Heart right ventricle (tissue), 16 donors: ENCODE measurements at places on chromosomes 5 and 9.

GRCh38 chr9:105502276-105502675, 54.4 kb downstream of the FSD1L start:
- no peak for DNase-seq

DNA sequence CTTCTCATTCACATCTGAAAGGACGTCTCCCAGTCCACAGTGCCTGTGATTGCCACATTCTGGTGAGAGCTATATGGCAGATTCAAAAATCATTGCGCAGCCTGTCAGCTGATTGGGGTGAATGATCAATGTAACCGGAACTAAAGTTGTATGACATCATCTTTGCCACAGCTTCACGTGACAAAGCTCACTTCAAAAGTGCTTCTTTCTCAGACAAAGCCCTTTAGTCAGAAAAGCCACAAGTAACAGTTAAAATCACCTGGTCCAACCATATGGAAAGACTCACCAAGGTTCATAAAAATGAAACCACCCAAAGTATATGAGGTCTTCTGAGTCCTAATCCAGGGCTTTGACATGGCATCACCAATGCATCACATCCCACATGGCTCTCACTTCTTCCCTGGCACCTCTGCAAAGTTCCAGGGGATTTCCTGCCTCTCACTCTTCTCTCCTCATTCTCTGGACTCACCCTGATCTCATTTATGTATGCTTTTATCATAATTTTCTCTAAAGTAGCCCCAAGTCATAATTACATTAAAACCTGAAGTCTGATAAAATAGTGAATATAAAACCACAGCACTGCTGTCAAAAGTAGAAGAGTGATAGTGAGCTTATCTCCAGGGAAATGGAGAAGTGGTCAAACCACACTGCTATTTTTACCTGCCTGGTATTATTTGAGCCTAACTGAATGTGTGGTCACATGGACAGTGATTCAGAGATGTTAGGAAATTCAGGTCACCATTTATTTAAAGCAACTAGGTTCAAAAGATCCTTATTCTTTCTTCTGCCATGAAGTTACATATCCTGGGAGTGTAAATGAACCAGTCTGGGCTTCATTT, 193.1 kb upstream of the PTGER4 start:
- DNase-seq, result no peak

DNA sequence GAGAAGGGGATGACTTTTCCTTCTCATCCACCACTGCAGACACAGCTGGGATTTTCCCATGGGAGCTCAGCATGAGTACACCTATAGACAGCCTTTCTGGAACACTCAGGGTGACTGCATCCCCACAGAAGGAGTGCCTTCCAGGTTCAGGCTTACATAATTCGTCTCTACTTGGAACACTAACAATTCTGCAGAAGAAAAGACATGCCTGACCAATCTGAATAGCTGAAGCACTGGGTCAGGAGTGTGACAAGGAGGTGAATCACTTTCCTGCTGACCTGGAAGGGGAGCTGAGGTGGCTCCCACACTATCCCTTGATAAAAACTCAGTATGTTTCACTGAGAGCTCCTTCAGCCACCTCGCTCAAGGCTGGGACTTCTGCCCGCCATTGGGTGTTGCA, 425.3 kb downstream of the TLR4 start:
- DNase-seq, result no peak

- DNase-seq, result no peak
Measured at GRCh38 chr9:90001747-90002146, 396.9 kb downstream of the GADD45G start.

DNA sequence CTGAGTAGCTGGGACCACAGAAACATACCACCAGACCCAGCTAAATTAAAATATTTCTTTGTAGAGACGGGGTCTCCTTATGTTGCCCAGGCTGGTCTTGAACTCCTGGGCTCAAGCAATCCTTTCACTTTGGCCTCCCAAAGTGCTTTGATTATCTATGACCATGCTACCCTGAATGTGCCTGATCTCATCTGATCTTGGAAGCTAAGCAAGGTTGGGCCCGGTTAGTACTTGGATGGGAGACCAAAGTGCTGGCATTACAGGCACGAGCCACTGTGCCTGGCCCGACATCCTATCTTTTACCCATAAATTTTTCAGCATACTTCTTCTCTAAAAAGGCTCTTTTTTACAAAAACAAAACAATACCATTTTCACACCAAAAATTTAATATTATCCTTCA, 137.0 kb upstream of the LRRTM2 start:
- DNase-seq, result no peak

DNA sequence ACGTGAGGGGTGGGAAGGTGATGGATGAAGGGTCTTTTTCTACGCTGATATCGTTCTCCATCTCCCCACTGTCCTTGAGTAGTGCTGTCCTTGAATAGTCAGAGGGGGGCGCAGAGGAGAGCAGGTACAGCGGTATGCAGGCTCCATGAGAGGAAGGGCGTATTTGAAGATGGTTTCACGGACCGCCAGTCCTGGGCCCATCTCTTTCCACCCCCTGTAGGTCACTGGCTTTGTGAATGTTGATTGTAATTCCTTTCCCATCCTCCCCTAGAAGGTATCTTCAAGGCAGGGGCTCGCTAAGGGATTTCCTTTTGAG, 40.8 kb upstream of the DAB2IP start:
- no peak for DNase-seq

- no peak for DNase-seq
Measured at GRCh38 chr5:135234666-135235401, 164.2 kb downstream of the MACROH2A1 start.

DNA sequence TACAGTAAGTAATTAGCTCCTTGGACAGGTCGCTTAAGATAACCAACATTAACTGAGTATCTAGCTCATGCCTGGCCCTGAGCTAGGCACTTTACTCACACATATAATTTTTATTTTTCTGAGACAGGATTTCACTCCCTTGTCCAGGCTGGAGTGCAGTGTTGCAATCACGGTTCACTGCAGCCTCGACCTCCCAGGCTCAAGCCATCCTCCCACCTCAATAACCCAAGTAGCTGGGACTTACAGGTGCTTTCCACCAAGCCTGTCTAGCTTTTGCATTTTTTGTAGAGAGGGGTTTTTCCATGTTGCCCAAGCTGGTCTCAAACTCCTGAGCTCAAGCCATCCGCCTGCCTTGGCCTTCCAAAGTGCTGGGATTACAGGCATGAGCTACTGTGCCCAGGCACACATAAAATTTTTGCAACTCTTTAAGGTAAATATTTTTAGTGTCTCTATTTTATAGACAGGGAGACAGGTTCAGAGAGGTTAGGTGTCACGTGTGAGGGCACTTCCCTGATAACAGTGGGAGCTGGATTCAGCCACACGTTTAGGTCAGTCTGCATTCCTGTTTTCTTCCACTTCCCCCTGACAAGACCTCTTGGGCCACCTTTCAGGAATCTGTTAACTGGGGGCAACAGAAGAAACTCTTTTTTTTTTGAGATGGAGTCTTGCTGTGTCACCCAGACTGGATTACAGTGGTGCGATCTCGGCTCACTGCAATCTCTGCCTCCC, 18.2 kb downstream of the HBEGF start:
- no peak for DNase-seq

DNA sequence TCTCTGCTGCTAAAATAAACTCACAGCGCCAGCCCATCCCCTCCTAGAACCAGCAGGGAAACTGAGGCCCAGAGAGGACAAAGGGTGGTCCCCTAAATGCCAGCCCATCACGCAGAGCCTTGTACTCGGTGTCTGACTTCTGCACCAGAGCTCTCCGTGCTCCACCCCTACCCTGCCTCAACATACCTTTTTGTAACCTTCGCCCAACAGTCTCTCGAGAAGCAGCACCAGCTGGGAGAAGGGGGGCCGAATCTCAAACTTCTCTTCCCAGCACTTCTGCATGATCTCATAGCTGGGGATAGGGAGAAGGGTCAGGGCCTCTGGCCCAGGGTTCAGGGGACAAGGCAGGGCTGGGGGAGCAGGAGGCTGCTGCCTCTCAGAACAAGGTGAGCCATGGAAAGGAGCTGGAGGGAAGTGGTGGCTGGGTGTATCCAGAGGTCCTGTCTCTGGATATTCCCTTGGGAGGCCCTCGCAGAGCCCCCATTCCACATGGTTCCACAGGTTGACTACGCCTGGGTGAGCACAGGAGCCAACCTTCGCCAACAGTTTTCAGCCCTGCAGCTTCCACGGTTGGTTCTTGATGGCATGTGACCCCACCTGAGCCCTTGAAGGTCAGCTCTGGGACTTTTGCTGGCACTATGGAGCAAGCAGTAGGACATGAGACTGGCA, 32.3 kb upstream of the CSF1R start:
- peak; percentile 3 for DNase-seq

- no peak for DNase-seq
Measured at GRCh38 chr9:87167161-87167560, 219.9 kb upstream of the GAS1 start.

DNA sequence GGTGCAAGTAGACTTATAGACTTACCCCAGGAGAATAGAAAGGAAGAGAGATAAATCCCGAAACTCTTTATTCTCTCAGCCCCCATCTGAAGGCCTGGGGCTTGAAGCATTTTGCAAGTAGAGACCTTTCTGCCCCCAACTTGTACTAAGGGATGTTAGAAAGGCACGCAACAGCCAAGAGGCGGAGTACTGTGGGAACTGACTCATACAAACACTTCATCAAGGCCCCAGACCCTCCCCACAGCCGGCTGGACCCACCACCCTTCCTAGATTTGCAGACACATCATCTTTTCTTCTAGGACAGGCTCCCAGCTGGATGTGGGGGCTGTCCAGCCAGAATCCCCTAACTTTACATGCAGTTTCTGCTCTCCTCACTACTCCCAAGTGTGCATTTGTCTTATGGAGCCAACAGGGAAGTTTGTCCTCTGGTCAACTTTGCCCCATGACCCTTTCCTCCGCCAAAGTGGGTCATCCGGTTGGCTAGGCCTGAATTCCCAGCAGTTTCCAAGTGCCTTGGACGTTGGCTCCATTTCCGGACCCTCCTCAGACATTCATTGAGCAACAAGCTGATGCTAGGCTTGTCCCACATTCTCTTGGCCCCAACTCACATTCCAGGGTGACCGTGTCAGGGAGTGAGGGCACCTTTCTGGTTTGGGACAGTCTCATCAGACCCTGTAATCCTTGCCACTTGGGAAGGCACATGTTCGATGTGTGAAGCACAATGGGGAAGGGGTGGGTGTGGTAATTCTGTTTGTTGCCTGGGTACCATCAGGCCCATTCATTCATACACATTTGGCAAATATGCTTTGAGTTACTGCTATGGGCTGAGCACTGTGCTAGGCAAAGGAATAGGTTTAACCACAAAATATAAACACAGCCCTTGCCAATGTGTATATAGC, 64.6 kb downstream of the ABLIM3 start:
- DNase-seq, result peak; percentile 33

DNA sequence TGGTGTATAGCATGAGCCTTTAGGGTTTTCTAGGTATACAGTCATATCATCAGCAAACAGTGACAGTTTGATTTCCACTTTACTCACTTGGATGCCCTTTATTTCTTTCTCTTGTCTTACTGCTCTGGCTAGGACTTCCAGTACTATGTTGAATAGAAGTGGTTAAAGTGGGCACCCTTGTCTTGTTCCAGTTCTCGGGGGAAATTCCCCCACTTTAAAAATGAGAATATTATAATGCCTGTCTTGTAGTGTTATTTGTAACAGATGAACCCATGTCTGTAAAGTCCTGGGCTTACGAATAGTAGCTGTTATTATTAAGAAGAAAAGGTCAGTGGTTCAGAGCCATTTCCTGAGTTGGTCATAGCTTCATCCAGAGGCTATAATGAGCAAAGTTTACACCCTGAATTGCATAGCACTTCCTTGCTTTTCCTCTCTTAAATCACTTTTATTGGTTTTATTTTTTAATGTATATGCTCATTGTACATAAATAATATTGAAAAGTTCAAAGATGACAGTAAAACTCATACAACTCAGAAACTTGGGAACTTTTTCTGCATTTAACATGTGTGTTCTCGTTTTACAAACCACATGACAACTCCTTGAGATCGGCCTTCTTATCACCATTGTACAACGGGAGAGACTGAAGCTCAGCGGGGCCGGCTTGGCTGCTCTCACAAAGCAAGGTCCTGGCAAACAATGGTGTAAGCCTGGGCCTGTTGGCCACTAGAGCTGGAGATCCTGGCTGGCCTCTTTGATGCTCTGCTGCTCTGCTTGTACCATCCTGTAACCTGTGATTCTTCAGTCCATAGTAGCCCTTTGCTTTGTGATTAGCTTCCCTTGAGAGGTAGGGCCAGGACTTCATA, 85.2 kb downstream of the CYFIP2 start:
- DNase-seq, result no peak

GRCh38 chr9:78903581-78903980, 606.7 kb downstream of the PSAT1 start:
- no peak for DNase-seq

- DNase-seq, result no peak
Measured at GRCh38 chr5:71014176-71014575, 11.0 kb downstream of the NAIP start.

- DNase-seq, result no peak
Measured at GRCh38 chr5:78624011-78624541, 24.5 kb downstream of the LHFPL2 start.

DNA sequence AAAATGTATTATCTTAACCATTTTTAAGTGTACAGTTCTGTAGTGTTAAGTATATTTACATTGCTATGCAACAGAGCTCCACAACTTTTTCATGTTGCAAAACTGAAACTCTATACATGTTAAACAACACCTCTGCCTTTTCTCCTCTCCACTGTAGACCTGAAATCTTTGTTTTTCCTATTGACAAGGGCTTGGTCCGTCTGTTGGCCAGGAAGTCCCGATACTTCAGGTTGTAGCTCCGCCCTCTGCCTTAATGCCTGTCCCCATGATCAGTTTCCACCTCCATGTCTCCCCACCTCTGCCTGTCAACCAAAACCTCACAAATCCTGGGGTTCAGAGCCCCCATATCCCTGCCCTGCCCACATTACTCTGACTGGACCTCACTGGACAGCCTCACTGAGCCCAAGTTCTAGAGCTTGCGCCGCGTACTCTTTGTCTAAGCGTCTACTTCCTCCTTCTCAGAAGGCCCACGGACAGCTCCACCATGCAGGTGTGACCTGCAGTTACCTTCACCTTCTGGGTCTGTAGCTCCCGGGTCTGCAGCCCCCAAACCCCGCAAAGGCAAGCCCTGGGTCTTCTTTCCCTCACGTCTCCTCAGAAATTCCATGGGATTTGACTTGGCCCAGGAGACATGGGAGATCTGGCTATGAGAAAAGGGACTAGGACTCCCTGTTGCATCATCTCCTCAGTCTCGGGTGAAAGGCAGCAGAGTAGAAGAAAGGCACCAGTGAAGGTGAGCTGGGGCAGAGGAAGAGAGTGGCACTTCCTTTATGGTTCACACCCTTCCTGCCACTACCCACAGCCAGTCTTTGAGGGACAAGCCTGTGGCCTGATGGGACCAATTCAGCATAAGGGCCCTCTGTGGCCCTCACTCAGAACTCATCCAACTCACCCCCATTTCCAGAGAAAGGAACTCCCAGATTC, 8.0 kb downstream of the GLIPR2 start:
- DNase-seq, result no peak

- no peak for DNase-seq
Measured at GRCh38 chr5:180521101-180521500, 26.9 kb downstream of the CNOT6 start.

GRCh38 chr5:141845371-141845851, 32.8 kb downstream of the PCDH1 start:
- no peak for DNase-seq

GRCh38 chr5:96807075-96807654, 580 bp downstream of the ERAP1 start:
- peak; percentile 88 for DNase-seq
